ENCODE measurements at places on chromosomes 2 and 18.

GRCh38 chr2:224379986-224380385 lies 21.9 kb downstream of the FAM124B start:
- no peak for DNase-seq

DNA sequence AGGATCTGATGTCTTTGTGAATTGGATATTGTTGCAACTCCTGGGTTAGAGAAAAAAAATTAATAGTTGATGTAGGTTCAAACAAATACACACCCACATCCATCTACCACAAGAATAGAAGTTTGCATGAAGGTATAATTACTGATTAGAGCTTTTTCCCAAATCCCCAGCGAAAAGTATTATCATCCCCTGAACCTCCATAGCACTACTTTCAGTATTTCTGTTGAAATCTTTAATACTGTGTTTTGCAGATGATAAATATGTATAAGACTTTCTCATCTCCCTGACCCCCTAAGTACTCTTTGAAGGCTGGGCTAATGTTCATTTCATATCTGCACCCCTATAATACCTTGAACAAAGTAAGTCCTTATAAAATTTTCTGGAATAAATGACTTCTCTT lies 6.4 kb downstream of the FN1 start:
- DNase-seq: no peak

- peak; percentile 31 for DNase-seq
These were observed 143.1 kb downstream of the FHOD3 start for GRCh38 chr18:36440614-36441013.

GRCh38 chr2:235447210-235447609 lies 46.6 kb upstream of the AGAP1 start:
- no peak for DNase-seq

DNA sequence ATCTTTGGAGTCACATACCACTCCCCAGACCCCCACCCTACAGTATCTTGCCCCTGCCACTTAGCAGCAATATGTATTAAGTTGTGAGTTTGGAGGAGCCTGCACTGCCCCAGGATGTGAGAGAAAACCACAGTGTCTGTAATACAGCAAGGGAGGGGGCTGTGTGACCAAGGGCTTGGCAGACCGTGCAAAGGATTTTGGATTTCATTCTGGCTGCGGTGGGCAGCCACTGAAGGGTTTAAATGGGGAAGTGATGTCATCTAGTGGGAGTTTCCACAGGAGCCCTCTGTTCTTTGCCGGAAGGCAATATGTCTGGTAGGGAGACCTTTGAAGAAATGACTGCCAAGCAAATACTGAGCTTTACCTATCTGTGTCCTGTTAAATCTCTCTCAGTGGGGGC lies 202.4 kb downstream of the FHOD3 start:
- peak; percentile 69 for DNase-seq

DNA sequence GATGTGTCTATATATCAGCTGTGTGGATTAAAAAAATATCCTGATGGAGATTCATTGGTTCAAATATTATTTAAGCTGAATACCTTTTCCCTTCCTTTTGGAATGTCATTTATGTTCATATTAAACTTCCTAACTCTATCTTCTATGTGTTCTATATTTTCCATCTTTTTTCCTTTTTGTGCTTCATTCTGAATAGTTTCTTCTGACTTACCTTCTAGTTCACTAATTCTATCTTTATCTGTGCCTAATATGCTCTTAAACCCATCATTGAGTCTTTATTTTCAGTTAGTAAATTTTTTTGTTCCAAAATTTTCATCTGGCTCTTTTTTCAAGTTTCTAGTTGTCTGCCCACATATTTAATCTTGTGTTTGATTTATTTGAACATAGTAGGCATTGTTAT lies 219.4 kb upstream of the STON1 start:
- DNase-seq: no peak

Measured in astrocyte of the cerebellum (primary cell).